ENCODE measurements at places on chromosomes 3 and 15.

GRCh38 chr15:80418892-80419537, 14.8 kb downstream of the ARNT2 start:
- peak; percentile 19 for DNase-seq

DNA sequence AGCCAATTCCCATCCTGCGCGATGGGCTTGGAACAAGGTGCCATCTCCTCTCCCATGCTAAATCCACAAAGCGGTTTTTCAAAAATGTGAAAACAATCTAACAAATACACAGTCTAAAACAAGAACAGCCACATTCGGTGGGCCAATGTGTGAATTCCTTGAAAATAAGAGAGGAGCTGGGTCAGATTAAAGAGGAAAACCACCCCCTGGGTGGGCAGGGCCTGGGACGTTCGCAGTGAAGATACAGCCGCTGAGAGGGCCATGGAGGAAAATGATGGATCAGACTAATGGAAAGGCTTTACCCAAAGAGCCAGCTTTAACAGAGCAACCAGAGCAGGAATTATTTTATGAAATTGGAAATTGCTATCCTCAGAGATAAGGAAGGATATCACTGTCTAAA, 27.4 kb downstream of the PRR20G start:
- no peak for DNase-seq

GRCh38 chr3:42900226-42901072, 5.5 kb upstream of the ZNF662 start:
- DNase-seq, result no peak

- DNase-seq, result peak; percentile 58
Measured at GRCh38 chr3:177928172-177928873, 607.9 kb upstream of the KCNMB2 start.

GRCh38 chr3:159008401-159008800, 206.5 kb downstream of the MFSD1 start:
- peak; percentile 6 for DNase-seq

GRCh38 chr15:31130576-31131237, 29.2 kb upstream of the TRPM1 start:
- DNase-seq, result no peak

- no peak for DNase-seq
Measured at GRCh38 chr15:55035749-55036148, 161.0 kb downstream of the RSL24D1 start.

- DNase-seq, result peak; percentile 62
Measured at GRCh38 chr3:124565013-124565412, 165.2 kb upstream of the UMPS start.

GRCh38 chr15:80070840-80071239, 11.4 kb downstream of the ZFAND6 start:
- DNase-seq, result no peak

Data from stromal cell of bone marrow (primary cell).